ENCODE measurements at places on chromosomes 6 and 20. TPM values are rescaled to one million over a fixed set of nuclear protein-coding genes. Genes with fewer than 3 reads are reported as not detected.

SLC17A2 gene
- not detected for total RNA-seq

DACT2 gene
- 2.4 TPM for total RNA-seq

TMEM244 gene
- total RNA-seq: not detected

BHLHE23 gene
- total RNA-seq: not detected

GPX5 gene
- not detected for total RNA-seq

IPCEF1 gene
- 5.7 TPM for total RNA-seq

BCAS1 gene
- total RNA-seq: 108 TPM

GRCh38 chr20:64050261-64051032 lies 1.0 kb upstream of the SOX18 start:
- H3K27me3 ChIP-seq: peaks cover 97% of the 10 kb centered on the region
- no peaks in the 10 kb centered on the region for H3K36me3 ChIP-seq

- H3K4me1 ChIP-seq: peaks cover 9% of the 10 kb centered on the region
- DNase-seq: no peak
- H3K4me3 ChIP-seq: no peak within 1 kb of the TSS
Observed at GRCh38 chr20:9514461-9515213, at the start of gene LAMP5. Gene LAMP5 (plus strand): TSS chr20:9514590. CDS start chr20:9514853, 263 bp downstream.

GRCh38 chr20:41359541-41360011 lies 7.0 kb downstream of the EMILIN3 start:
- H3K4me1 ChIP-seq: no peaks in the 10 kb centered on the region
- no peak overlapping the region for H3K4me3 ChIP-seq
- H3K36me3 ChIP-seq: no peaks in the 10 kb centered on the region
- DNase-seq: no peak
- H3K27me3 ChIP-seq: peaks cover 10% of the 10 kb centered on the region

DNA sequence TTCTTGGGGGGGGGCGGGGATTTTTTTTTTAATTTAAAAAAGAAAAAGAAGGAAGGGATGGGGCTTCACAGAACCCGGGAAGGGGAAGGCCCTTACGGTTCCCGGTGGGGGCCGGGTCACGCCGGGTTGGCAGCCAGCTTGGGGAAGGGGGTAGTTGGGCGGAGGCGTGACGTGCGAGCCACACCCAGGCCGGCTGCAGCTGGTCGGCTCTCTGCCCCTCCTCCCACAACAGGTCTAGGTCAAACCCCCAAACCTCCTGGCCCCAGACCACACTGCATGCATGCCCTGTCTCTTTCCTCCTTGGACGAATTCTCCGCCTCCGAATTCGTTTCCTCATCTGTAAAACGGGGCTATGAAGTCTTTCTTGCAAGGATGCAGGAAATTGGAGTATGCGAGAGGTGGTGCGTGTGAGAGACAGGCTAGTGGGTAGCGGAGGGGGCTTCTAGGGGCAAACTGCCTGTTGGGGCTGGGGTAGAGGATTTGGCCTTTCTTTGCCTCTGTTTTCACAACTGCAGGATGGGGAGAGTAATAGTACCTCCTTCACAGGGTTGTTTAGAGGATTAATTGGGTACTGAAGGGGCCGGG lies 828 bp downstream of the HCK start:
- DNase-seq: peak; percentile 55
- peak overlapping the region; percentile 37 for H3K4me3 ChIP-seq
- H3K27me3 ChIP-seq: peaks cover 84% of the 10 kb centered on the region
- no peaks in the 10 kb centered on the region for H3K36me3 ChIP-seq

DNA sequence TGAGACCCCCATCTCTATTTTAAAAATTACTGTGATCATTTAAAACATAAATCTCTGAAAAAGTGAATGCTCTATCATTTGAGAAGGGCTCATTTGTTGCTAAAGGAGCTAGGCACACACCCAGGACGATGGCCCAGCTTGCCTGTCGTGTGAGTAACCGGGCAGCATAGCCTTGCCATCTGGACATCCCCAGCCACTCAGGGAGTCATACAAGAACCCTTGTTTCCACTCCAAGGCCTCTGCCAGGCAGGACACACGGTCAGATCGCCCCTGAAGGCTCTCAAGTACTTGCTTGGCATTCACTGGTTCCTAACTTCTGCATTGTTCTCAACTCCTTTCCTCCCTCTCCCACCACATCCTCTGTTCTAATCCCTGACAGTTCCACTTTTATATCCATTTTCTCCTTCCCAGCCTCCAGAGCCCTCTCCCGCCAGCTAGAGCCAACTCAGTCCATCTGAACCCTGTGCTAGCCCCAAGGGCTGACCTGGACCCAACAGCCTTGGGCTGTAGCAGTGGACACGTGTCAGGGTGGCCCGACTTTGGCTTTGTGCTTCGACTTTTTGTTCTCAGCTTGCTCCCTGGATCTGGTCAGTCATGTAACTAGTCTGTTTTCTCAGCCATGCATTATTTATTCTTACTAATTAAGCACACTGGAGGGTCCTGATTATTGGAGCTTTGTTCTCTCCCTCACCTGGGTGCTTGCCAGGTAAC lies 15.7 kb upstream of the EZR start:
- H3K4me1 ChIP-seq: peaks cover 3% of the 10 kb centered on the region
- H3K27ac ChIP-seq: peak overlapping the region; percentile 49
- H3K4me3 ChIP-seq: no peak overlapping the region
- H3K27me3 ChIP-seq: no peaks in the 10 kb centered on the region

GRCh38 chr6:18477301-18477941 lies 90.3 kb downstream of the RNF144B start:
- H3K4me3 ChIP-seq: no peak overlapping the region
- no peaks in the 10 kb centered on the region for H3K27me3 ChIP-seq
- H3K36me3 ChIP-seq: no peaks in the 10 kb centered on the region
- no peaks in the 10 kb centered on the region for H3K4me1 ChIP-seq
- no peak overlapping the region for H3K27ac ChIP-seq
- DNase-seq: no peak

DNA sequence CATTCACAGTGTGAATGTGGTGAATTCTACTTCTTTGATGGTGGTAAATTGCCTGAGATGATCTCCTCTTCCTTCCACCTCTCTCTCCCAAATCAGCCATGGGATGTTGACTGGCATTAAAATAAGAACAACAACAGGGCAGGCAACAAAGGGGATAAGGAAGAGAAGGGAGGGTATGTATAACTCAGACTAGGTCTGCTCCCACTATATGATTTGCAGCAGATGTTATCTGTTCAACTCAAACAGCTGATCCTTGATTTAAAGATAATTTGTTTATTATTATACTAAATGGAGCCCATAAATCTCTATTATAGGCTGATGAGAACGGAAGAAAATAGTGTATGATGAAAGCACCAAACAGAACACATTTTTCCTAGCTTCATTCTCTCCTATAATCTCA lies 262.0 kb downstream of the BTBD3 start:
- H3K4me1 ChIP-seq: peaks cover 40% of the 10 kb centered on the region
- H3K27ac ChIP-seq: no peak overlapping the region
- no peak for DNase-seq
- H3K36me3 ChIP-seq: no peaks in the 10 kb centered on the region

- H3K27ac ChIP-seq: no peak overlapping the region
- peaks cover 11% of the 10 kb centered on the region for H3K36me3 ChIP-seq
Observed at GRCh38 chr20:478010-478948, 15.9 kb upstream of the TBC1D20 start.

DNA sequence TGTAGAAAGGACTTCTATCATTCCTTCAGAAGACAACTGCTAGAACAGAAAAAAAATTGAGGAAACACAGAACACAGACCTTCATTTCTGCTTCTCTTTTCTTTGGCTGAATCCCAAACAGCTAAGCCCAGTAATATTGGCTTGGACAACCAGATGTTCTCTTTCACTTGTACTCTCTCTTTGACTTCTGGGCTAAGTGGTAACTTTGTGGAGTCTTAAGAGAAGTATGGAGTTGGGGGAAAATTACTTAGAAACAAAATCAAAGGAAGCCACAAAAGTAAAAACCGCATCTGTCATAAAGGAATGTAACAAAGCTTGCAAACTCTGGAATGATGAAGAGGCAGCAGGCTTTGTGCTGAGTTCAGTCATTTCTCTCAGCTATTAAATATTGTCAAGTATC lies 587.5 kb downstream of the CBLN4 start:
- H3K27ac ChIP-seq: no peak overlapping the region
- no peaks in the 10 kb centered on the region for H3K36me3 ChIP-seq
- no peaks in the 10 kb centered on the region for H3K27me3 ChIP-seq

DNA sequence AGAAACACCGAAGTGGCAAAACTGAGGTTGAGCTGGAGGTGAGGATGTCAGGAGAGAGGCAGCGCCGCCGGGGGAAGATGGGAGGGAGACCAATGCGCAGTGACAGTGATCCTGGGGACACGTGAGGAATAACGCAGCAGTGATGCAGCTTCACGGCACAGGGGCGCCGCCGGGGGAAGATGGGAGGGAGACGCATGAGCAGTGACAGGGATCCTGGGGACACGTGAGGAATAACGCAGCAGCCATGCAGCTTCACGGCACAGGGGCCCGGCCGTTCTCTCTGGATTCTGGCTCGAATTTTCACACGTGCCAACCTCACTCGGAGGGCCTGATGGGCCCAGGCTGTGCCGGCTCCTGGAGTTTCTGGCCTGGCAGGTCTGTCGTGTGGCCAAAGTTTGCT lies 94.7 kb downstream of the SMOC2 start:
- no peak overlapping the region for H3K4me3 ChIP-seq
- DNase-seq: no peak
- no peaks in the 10 kb centered on the region for H3K4me1 ChIP-seq
- no peaks in the 10 kb centered on the region for H3K27me3 ChIP-seq

- H3K27ac ChIP-seq: no peak overlapping the region
- H3K4me3 ChIP-seq: no peak overlapping the region
Observed at GRCh38 chr6:140893432-140893831, 1239.3 kb upstream of the GJE1 start.

- no peaks in the 10 kb centered on the region for H3K4me1 ChIP-seq
- no peak for DNase-seq
- no peaks in the 10 kb centered on the region for H3K27me3 ChIP-seq
- H3K4me3 ChIP-seq: no peak overlapping the region
Observed at GRCh38 chr6:17820055-17820454, 113.3 kb upstream of the NUP153 start.

- no peak overlapping the region for H3K27ac ChIP-seq
- DNase-seq: no peak
- H3K27me3 ChIP-seq: no peaks in the 10 kb centered on the region
- H3K4me1 ChIP-seq: no peaks in the 10 kb centered on the region
- no peaks in the 10 kb centered on the region for H3K36me3 ChIP-seq
- H3K4me3 ChIP-seq: no peak overlapping the region
Observed at GRCh38 chr6:135128268-135128914, 52.7 kb upstream of the MYB start.

- H3K27me3 ChIP-seq: no peaks in the 10 kb centered on the region
- H3K4me3 ChIP-seq: no peak overlapping the region
- H3K27ac ChIP-seq: no peak overlapping the region
- no peaks in the 10 kb centered on the region for H3K4me1 ChIP-seq
Observed at GRCh38 chr6:113315165-113315564, 542.0 kb upstream of the MARCKS start.

- no peaks in the 10 kb centered on the region for H3K27me3 ChIP-seq
- no peak overlapping the region for H3K27ac ChIP-seq
- no peak overlapping the region for H3K4me3 ChIP-seq
- no peaks in the 10 kb centered on the region for H3K36me3 ChIP-seq
- no peak for DNase-seq
Observed at GRCh38 chr20:4545526-4545925, 176.2 kb upstream of the PRND start.

GRCh38 chr6:45075246-45075645 lies 252.9 kb upstream of the RUNX2 start:
- no peaks in the 10 kb centered on the region for H3K4me1 ChIP-seq
- H3K36me3 ChIP-seq: no peaks in the 10 kb centered on the region
- H3K27me3 ChIP-seq: no peaks in the 10 kb centered on the region
- H3K4me3 ChIP-seq: no peak overlapping the region
- H3K27ac ChIP-seq: no peak overlapping the region

DNA sequence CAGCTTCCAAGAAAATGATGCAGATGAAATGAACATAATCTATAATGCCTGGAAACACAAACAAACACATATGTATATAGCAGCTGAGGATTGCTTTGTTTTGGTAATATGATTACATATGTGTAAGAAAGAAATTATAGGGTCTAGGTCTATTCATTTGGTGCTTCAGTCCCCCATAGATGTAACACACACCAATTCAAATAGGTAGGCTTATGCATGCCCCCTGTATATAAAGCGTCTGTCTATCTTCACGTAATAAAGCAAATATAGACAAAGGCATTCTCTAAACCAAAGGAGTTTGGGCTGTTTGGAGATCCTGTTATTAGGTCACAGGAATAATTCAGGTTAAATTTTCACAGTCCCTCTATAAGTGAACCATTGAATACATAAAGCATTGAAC lies 270.4 kb upstream of the SGK1 start:
- no peak overlapping the region for H3K4me3 ChIP-seq
- H3K36me3 ChIP-seq: no peaks in the 10 kb centered on the region
- H3K4me1 ChIP-seq: no peaks in the 10 kb centered on the region
- H3K27me3 ChIP-seq: no peaks in the 10 kb centered on the region
- H3K27ac ChIP-seq: no peak overlapping the region

- no peaks in the 10 kb centered on the region for H3K36me3 ChIP-seq
- peak overlapping the region; percentile 73 for H3K27ac ChIP-seq
- no peak for DNase-seq
- H3K4me3 ChIP-seq: peak overlapping the region; percentile 76
- H3K4me1 ChIP-seq: peaks cover 20% of the 10 kb centered on the region
- no peaks in the 10 kb centered on the region for H3K27me3 ChIP-seq
Observed at GRCh38 chr6:97282238-97282725, 734 bp downstream of the MMS22L start.

- no peaks in the 10 kb centered on the region for H3K36me3 ChIP-seq
- DNase-seq: no peak
- H3K4me1 ChIP-seq: no peaks in the 10 kb centered on the region
- no peak overlapping the region for H3K27ac ChIP-seq
- no peak overlapping the region for H3K4me3 ChIP-seq
Observed at GRCh38 chr6:90315986-90316385, 19.3 kb upstream of the BACH2 start.

- no peak for DNase-seq
- H3K27me3 ChIP-seq: peaks cover 2% of the 10 kb centered on the region
- no peaks in the 10 kb centered on the region for H3K4me1 ChIP-seq
- no peak overlapping the region for H3K27ac ChIP-seq
- H3K36me3 ChIP-seq: no peaks in the 10 kb centered on the region
- no peak overlapping the region for H3K4me3 ChIP-seq
Observed at GRCh38 chr6:40874495-40874894, 164.5 kb downstream of the UNC5CL start.

GRCh38 chr6:70310063-70310694 lies 7.3 kb upstream of the COL9A1 start:
- no peak overlapping the region for H3K4me3 ChIP-seq
- H3K36me3 ChIP-seq: no peaks in the 10 kb centered on the region
- peaks cover 7% of the 10 kb centered on the region for H3K4me1 ChIP-seq
- no peak overlapping the region for H3K27ac ChIP-seq
- H3K27me3 ChIP-seq: no peaks in the 10 kb centered on the region
- DNase-seq: no peak

DNA sequence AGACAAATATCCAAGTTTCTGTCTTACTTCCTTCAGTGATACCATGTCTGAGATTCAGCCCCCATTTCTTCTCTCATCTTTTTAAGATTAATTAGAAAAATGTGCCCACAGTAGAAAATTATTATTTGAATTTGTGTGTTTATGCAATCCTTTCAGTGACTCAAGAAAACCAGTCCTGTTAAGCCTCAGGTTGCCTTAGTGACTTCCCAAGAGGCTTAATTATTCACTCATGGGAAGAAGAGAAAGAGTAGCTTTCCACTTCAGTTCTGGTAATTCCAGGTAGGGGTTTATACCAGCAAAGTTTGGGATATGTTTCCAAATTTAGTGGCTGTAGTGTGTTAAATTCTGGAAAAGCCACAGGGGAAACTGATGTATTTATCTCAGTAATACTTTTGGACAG lies 149.1 kb downstream of the RIMS1 start:
- no peaks in the 10 kb centered on the region for H3K27me3 ChIP-seq
- no peak for DNase-seq
- H3K27ac ChIP-seq: no peak overlapping the region

GRCh38 chr6:135703007-135703406 lies 148.5 kb upstream of the PDE7B start:
- H3K36me3 ChIP-seq: no peaks in the 10 kb centered on the region
- no peak for DNase-seq
- no peaks in the 10 kb centered on the region for H3K27me3 ChIP-seq

Measured in transverse colon (tissue), 4 donors.